AG08395 (cell line): ENCODE measurements at places on chromosomes 5 and 9.

GRCh38 chr5:128402506-128402905 lies 135.5 kb downstream of the FBN2 start:
- no peak for DNase-seq

- DNase-seq: no peak
Measured at GRCh38 chr9:113949571-113950078, 73.5 kb downstream of the ZNF618 start.

- DNase-seq: no peak
Measured at GRCh38 chr5:15103130-15103529, 231.6 kb upstream of the ANKH start.

DNA sequence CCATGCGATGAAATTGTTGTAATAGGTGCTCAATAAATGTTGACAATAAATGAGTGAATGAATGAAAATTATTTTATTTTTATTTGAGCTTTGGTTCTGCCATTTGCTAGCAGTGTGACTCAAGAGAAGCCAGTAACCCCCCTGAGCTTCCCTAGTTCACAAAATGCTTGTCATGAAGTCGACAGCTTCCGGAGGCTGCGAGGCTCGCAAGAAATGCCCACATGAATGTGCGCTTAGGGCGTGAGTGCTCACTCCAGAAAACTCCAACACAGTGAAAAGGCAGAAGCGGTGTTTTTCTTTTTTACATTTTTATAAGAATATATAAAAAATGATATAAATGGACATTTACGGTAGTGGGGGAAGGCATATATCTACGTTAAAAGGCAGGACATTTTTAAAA lies 26.5 kb downstream of the CDKN2A start:
- DNase-seq: no peak

- DNase-seq: no peak
Measured at GRCh38 chr5:97553604-97554452, 370.8 kb upstream of the RIOK2 start.
